T-helper 2 cell (primary cell): ENCODE measurements at places on chromosomes 5 and 9.

DNA sequence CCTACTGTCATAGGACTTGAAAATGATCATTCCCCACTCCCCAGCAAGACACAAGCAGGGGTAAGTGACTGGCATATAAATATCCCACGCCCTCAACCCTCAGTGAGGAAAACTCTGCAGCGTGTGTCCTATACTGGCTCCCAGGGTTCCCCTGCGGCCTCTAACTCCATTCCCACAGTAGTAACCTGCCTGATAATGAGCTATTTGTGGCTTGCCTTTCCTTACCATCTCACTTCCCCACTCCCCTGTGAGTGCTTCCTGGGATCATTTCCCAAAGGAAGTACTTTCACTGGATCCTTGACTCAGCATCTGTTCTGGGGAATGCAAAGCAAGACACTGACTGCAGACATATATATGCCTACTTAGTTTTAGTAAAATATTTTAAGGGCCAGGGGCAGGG lies 14.3 kb downstream of the CDC14B start:
- DNase-seq: no peak

- DNase-seq: no peak
Observed at GRCh38 chr5:94778299-94778698, 159.8 kb downstream of the SLF1 start.

- DNase-seq: no peak
Observed at GRCh38 chr5:71934322-71934721, 173.0 kb upstream of the MAP1B start.

DNA sequence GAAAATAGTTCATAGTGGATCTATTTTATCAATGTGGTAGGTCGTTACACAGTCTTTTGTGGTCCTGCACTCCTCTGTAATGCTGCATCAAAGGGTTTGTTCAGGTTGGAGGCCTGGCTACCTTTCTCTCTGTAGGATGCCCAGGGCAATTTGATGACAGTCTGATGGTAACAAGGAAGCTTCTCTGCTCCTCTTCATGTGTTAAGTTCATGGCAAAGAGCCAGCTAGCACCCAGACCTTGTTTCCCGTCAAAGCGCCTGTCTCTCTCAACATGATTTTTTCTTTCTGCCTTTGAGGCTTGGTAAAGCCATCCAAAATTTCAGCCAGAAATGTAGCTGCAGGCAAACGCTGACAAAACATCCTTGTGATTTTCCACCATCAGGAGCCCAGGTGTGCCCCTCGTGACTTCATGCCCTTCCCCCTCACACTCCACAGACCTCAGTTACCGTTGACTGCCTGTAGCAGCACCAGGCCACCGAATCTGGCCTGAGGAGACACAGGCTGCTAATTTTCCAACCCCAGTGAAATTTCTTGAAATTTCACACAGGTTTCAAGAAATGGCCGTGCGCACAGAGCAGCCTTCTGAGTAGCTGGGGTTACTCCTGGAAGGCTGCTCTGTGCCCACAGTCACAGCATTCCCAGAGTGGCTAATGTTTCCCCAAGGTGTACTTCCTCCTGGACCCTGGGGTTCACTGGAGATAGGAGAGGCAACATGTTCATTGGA lies 292.7 kb downstream of the CWC27 start:
- DNase-seq: no peak

- DNase-seq: no peak
Observed at GRCh38 chr9:132632413-132633129, 37.2 kb downstream of the DDX31 start.

DNA sequence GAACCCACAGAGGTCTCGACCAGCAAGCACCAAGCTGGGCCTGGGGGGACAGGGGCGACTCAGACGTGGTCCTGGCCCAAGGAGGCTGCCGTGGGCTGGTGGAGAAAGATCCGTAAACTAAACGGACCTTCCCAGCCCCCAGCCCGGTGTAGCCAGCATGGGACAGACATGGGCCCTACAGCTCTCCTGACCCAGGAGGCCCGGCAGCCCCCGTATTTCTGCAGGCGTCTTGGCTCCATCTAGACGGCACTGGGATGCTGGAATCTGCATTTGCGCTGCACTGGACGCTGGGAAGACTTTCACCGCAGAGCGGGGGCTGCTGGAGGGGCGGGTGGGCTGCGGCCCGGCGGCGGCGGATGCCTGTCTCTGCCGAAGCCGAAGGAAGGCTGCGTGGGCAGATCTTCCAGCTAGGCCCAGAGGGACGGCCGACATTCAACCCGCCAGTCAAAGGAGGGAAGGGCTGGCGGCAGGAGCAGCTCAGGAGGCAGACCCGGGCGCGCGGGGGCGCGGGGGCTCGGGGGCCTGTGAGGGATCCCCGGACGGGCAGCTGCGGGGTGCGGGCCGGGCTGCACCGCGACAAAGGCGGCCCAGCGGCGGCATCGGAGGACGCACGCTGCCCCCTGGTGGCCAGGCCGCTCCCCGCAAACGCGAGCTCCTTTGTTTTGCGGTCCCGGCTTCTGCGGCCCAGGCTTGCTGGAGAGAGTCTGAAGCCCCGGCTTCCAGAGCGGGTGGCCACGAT lies 266.2 kb downstream of the NSG2 start:
- no peak for DNase-seq

- DNase-seq: no peak
Observed at GRCh38 chr9:95763006-95763405, 112.5 kb upstream of the ERCC6L2 start.

DNA sequence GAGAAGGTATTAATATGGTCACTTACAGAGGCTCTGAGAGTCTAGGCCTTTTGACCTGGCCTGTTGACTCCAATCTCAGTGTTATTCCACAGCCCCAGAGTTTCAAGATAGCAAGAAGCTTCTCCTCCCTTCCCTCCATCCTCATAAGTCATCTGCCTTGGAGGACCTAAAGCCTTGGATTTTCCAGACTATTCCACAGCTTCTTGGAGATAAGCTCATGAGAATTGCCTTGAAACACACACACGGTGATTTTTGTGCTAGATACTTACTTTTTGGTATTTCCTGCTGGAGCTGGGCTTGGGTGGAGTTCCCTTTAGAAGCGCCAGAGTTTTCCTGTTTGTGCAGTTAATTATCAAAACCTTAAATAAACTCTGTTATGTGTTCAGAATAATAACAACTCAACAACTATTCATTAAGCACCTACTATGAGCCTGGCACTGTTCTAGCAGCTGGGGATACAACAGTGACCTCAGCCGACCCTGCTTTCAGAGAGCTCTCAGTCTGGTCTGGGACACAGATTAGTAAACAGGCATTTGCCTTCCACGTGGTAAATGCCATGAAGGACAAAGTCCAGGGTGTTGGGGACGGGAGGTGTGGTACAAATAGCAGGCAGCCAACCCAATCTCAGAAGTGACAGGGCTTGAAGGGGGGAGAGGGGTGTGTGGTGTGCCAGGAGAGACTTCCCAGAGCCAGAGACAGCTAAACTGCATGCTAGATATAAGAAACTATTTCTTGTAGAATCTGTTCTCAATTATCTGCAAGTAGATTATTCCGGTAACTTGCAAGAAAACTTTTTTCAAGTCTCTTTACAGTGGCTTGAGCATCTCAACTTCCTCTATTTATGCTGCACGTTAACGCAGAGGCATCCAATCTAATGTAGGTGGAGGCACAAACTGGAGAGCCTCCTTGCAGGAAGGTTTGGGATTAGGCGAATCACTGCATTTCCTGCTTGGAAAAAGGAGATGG lies 55.9 kb upstream of the KLF9 start:
- no peak for DNase-seq

GRCh38 chr9:77944556-77945243 lies 86.9 kb downstream of the GNAQ start:
- peak; percentile 8 for DNase-seq

- DNase-seq: no peak
Observed at GRCh38 chr5:98510143-98510985, 263.1 kb upstream of the RGMB start.

DNA sequence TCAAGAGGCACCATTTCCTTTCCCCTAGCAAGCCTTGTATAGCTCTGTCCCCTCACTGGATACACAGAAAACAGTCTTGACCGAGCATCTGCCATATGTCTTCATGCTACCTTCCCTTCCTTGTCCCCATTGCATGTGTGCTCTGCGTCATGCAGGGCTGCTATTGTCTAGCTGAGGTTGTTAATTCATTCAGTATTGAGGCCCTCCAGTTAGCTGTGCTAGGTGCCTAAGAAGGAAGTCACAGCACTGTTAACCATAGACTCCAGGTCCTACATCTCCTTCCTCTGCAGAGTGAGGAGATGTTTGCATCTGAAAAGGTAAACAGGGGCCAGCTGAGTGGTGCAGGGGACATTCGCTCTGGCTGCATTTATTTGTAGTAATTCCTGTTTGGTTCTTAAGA lies 48.2 kb downstream of the SLC1A3 start:
- DNase-seq: no peak

- DNase-seq: no peak
Observed at GRCh38 chr9:21075484-21075883, 2.3 kb downstream of the IFNB1 start.

GRCh38 chr5:160679567-160680309 lies 172.3 kb downstream of the ATP10B start:
- DNase-seq: no peak

DNA sequence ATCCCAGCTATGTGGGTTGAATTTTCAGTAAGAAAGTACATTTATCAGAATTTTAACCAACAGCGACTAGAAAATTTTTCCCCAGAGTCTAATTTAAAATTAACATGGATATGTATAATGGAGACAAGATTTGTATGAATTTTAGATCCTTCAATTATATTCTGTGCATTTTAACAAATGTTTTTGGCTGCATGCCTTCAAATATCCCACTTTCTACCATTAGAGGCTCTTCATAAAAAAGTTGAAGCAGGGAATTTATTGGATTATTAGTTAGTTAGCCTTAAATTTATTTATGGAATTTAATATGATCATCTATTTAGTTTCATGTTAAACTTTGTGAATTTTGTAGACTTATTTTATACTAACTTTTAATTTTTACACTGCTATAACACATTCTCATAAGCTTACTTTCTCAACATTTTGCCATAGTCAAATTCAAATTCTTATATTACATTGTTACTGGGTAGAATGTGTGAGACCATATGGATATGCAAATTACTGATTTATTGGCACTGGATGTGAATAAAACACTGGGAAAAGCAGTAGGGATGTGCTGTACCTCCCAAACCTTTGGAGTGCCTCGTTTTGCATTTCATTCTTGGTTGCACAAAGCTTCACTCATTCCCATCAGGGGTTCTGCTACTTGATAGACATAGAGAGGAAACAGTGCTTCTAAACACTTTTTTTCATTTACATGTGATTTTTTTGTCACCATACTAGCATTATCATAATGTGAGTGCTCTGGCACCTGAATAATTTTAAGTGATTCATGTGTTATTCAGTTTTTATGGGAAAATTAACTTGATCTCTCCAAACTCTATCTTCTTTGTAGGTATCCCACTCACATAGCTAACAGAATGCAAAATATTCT lies 491.8 kb upstream of the COX7C start:
- no peak for DNase-seq

- DNase-seq: no peak
Observed at GRCh38 chr5:139190125-139190524, 8.0 kb downstream of the SIL1 start.

- DNase-seq: no peak
Observed at GRCh38 chr5:10985721-10986110, 224.7 kb upstream of the DAP start.

DNA sequence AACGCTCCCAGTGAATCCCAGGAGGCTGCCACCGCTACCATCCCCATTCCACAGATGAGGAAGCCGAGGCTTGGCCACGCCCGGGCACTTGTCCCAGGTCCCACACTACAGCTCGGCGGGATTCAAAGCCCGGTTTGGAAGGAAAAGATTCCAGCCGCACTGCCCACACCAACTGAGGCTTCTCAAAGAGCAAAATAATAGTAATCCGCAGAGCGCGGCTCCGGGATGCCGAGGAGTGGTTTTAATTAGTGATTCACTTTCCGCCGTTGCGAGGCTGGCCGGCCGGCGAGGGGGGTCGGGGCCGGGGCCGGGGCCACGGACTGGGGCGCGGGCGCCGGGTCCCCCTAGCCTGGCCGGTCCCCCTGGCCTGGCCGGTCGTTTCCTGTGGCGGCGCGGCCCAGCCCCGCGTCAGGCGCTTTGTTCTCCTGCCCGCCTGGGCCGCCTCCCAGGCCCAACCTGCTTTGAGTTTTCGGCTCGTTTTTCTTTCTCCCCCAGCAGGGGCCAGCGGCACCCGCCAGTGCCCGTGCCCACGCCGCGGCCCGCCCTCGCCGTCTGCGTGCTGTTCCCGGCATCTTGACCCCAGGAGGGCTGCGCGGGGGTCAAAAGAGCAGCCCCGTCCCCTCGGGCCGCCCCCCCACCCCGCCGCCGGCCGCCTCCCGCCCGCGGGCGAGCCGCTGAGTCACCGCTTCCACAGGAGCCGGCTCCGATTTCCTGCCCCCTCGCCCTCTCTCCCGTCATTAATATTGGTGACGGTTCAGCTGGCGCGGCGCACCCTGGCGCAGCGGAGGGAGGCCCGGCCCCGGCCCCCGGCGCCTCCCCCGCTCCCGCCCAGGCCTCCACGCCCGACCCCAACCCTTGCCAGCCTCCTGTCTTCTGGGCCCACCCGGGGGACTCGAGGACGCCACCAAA lies 31.2 kb downstream of the FGF18 start:
- DNase-seq: no peak

DNA sequence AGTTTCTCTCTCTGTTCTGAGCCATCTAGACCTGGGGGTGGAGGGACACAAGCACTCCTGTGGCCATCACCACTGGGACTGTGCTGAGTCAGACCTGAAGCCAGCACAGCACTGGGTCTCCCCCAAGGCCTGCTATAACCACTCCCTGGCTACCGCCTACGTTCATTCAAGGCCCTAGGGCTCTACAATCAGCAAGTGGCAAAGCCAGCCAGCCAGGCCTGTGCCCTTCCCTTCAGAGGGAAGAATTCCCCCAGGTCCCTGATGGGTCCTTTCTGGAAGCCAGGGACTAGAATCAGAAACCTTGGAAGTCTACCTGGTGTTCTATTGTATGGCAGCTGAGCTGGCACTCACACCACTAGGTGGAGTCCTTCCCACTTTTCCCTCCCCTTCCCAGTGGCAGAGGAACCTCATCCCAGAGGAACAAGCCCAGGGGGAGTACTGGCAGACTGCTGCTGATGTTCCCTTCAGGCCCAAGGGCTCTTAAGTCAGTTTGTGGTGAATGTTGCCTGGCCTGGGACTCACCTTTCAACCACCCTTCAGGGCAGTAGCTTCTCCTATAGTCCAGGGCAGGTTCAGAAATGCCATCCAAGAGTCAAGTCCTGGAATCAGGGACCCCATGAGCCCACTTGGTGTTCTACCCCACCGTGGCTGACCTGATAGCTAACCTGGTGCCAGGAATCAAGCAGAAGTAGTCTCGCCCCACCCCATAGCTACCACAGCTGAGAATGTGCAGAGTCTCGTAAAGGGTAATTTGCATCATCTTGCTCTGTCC lies 20.0 kb downstream of the JMY start:
- no peak for DNase-seq

GRCh38 chr5:116009806-116010205 lies 22.5 kb upstream of the ARL14EPL start:
- no peak for DNase-seq

GRCh38 chr5:59943452-59944113 lies 50.1 kb upstream of the PDE4D start:
- DNase-seq: no peak

DNA sequence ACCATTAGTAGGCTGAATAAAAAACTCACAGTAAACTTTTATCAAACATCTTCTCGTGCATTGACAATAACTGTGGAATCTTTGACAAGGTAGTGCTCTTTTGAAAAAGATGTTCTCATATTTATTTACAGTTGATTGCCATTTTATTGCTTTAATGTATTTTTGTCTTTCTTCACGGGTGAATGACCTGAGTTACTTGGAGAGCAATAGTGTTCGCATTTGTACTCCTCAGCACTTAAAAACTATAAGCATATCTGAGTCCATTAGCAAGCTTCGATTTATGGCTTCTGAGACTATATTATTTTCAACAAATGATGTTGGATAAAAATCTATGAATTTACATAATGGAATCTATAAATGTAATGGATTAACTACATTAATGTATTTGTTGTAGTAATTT lies 1012.3 kb downstream of the CDH9 start:
- no peak for DNase-seq
